ENCODE measurements at places on chromosomes 16 and 17. TPM values are rescaled to one million over a fixed set of nuclear protein-coding genes. Genes with fewer than 3 reads are reported as not detected.
A peak's percentile ranks its signal among the peaks of the same experiment; 100 is the strongest.

DNA sequence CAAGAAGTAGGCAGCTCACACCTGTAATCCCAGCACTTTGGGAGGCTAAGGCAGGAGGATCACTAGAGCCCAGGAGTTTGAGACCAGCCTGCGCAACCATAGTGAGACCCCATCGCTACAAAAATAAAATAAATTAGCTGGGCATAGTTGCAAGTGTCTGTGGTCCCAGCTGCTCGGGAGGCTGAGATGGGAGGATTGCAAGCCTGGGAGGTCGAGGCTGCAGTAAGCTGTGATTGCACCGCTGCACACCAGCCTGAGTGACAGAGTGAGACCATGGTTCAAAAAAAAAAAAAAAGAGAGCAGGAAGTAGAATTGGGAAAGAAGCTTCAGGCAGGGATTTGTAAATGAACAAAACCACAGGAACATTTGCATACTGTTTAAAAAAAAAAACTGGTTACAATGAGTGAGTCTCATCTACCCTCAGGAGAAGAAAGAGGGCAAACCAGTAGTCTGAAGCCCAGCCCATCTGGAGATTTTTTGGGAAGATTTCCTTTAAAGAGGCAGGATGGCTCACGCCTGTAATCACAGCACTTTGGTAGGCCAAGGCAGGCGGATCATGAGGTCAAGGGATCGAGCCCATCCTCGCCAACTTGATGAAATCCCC lies 7.9 kb downstream of the MPV17L start:
- DNase-seq = no peak

- no peak for DNase-seq
Measured at GRCh38 chr16:50246299-50247122, 19.8 kb upstream of the ADCY7 start.

The YBX2 gene
- polyA plus RNA-seq = 0.17 TPM

GRCh38 chr17:68621065-68621464 lies 19.9 kb upstream of the FAM20A start:
- no peak for DNase-seq

DNA sequence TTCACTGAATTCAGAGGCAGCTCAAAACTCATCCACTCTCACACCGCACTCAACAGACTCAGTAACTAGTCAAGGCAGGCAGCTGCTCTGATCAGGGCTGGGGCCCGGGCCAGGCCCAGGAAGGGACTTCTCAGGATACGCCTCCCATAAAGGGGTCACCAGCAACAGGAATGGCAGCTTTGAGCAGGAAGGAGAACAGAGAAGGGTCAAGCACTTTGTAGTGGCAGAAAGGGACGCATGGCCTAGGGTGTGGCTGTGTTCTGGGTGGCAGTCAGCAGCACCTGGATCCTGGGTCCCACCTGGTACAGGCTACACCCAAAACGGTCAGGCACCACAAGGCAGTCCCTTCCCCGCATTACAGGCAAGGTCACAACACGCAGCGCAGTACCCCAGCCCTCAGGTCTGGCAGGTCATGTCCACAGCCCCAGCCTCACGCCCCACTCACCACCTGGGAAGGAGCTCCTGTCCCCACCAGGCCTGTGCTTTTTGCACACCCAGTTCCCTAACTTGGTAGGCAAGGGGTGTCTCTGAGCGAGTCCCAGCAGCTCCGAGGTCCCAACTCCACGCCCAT lies 99.7 kb downstream of the ZNF778 start:
- DNase-seq = no peak

DNA sequence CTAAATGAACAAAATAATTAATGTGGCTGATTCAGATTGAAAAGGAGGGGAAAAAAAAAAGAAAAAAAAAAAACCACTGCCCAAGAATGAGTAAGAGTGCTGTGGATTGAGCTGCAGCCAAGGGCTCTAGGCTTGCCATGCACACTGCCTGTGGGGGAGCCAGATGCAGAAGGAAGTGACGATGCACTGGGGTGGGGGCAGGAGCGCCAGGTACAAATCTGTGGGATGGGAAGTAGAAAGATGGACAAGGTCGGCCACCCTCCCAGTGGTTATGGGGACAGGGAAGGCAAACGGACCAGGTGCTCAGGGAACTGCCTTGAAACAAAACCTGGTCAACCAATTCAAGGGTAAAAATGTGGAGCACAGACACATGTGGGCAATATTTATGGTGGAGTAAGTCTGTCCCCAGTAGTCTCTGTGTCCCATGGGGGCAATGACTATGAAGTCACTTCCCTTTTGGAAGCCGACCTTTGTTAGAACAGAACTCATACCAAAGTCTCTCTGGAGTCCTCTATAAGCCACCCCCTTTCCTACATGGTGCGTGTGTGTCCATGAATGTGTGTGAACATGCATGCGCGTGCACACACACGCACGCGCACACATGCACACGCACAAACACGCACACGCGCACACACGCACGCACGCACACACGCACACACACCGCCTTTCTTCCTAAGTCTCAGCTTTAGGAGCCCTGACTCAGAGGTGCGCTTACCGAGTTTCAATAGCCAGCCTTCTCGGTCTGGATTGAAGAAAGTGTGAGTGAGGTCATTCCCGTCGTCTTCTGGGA lies 84.3 kb downstream of the CYTH1 start:
- peak; percentile 56 for DNase-seq

GRCh38 chr17:38427160-38427949 lies 909 bp upstream of the ARHGAP23 start:
- DNase-seq = no peak

DNA sequence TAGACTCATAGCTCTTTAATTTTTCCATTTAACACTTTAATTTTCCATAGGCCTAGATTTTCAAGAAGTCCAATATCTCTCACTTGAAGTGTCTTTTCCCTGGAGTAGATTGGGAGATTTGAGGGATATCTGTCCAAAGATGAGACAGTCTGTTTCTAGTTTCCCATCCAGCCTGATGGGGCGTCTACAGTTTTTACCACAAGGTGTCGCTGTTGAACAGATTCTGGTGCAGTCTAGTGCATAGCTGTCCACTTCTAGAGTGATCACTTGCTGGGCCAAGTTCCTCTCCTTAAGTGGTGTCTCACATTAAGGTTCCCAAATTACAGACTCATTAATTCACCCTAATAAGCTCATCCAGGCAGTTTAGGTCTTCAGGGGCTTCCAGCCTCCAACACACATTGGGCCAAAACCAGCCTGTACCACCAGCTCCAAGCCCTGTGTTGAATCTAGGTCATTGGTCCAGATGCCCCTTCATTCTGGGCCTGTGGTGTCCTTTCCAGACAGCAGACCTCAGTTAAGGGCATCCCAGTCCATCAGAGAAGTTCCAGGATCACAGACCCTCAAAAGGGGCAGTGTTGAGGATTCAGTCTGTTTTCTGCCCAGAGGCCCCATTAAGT lies 9.4 kb downstream of the SNX20 start:
- DNase-seq = peak; percentile 16

- no peak for DNase-seq
Measured at GRCh38 chr16:15644267-15644961, 1.5 kb upstream of the MARF1 start.

The ITGAD gene
- polyA plus RNA-seq = not detected

The CD79B gene
- polyA plus RNA-seq = not detected

GRCh38 chr16:87368029-87368770 lies 15.4 kb downstream of the FBXO31 start:
- no peak for DNase-seq

The LCAT gene
- polyA plus RNA-seq = 22.5 TPM

DNA sequence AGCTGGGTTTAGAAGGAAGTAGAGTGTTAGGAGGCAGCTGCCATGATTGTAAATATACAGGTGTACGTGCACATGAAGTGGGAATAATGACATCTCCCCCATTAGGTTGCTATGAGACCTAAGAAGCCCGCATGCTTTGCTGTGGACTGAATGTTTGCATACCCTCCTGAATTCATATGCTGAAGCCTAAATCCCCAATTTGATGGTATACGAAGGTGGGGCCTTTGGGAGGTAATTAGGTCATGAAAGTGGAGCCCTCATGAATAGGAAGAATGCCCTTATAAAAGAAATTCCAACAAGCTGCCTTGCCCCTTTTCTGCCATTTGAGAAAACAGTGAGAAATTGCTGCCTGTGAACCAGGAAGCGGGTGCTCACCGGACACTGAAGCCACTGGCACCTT lies 44.0 kb downstream of the CCDC182 start:
- no peak for DNase-seq

The ATP2C2 gene
- polyA plus RNA-seq = not detected

GRCh38 chr16:19968891-19969683 lies 84.4 kb upstream of the GPRC5B start:
- no peak for DNase-seq

DNA sequence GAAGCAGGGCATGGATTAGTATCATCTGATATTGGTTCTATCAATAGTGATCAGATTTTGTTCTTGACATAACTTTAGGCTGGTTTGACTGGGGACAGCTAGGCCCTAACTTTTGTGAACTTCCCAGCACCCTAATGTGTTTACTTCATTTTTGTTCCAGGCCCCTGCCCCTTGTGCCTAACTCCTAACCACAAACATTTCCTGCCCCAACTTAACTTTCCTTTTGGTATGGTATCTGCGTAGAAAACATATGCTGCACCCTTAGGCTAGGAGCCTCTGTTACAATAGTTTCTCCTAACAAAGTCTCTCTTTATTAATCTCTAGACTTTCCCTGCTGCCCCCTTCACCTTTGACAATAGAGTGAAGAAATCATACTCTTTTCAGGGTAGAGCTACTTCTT lies 2.5 kb downstream of the ADPRM start:
- DNase-seq = no peak

The KAT2A gene
- polyA plus RNA-seq = 31.4 TPM

GRCh38 chr17:75771334-75772281 lies 6.6 kb upstream of the GALK1 start:
- peak; percentile 25 for DNase-seq

The TNFSF13 gene
- polyA plus RNA-seq = 0.98 TPM

DNA sequence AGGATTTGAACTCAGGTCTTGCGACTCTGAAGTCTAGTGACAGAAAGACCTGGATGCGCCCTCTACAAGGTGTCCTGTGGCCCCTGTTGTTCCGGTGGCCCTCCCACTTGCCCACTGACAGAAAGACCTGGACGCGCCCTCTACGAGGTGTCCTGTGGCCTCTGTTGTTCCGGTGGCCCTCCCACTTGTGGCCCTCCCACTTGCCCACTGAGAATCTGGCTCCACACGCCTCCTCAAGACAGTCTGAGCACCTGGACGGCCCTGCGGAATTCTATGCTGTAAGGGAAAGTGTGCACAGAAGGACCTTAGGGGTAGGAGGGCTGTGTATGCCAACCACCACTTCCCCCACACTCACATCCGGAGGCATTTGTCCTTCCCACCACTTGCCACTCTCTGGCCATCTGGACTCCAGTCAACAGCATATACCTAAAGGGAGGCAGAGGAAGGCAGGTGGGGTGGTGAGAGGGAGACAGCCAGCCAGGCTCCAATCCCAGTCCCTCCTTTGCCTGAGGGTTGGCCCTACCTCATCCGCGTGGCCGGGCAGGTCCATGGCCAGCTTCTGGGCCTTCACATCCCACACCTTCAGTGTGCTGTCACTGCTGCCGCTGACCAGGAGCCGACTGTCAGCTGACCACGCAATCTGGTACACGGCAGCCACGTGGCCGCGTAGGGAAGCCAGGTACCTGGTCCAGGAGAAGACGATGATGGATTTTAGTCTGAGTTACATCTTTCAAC lies 9.1 kb downstream of the NLE1 start:
- no peak for DNase-seq

The TP53TG3D gene
- polyA plus RNA-seq = not detected

The XYLT1 gene
- polyA plus RNA-seq = 9.0 TPM

The SBK1 gene
- polyA plus RNA-seq = 0.03 TPM

- DNase-seq = no peak
Measured at GRCh38 chr16:48292452-48292851, 45.1 kb upstream of the ABCC11 start.

The RGS11 gene
- polyA plus RNA-seq = 0.48 TPM

- DNase-seq = no peak
Measured at GRCh38 chr17:68461589-68461988, 4.3 kb upstream of the WIPI1 start.

GRCh38 chr16:66211651-66212050 lies 154.8 kb upstream of the CDH5 start:
- DNase-seq = no peak

DNA sequence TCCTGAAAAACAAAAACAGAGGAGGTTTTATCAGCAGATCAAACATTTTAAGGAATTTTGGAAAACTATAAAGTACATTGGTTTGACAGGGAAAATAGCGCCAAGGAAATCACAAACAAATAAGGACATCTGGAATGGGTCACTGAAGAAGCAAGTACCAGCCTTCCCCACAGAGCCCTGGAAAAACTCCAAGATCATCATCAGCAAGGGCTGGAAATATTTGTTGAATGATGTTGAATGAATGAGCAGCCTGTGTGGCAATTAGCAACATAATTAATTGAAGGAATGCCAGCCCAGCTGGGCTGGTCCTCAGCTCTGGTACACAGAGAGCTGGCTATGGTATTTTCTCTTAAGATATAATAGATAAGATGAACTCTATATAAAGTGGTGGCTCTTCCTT lies 290.4 kb downstream of the HS3ST3A1 start:
- DNase-seq = peak; percentile 12

GRCh38 chr17:42387661-42388380 lies 421 bp downstream of the STAT3 start:
- DNase-seq = no peak

DNA sequence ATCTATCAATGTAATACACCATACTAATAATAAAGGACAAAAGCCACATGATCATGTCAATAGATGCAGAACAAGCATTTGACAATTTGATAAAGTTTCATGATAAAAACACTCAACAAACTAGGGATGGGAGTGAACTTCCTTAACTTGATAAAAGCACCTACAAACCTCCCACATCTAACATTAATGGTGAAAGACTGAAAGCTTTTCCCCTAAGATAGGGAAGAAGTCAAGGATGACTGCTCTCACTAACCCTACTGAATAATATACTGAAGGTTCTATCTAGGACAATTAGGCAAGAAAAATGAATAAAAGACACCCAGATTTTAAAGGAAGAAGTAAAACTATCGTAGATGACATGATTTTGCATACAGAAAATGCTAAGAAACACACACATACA lies 10.4 kb upstream of the DYNLL2 start:
- DNase-seq = no peak

GRCh38 chr17:44795421-44795820 lies 34.7 kb downstream of the GJC1 start:
- DNase-seq = no peak

GRCh38 chr16:25005445-25006306 lies 9.5 kb downstream of the ARHGAP17 start:
- DNase-seq = no peak

- DNase-seq = no peak
Measured at GRCh38 chr16:85698935-85699558, 10.3 kb upstream of the GINS2 start.

The SOCS1 gene
- polyA plus RNA-seq = 19.9 TPM

- DNase-seq = no peak
Measured at GRCh38 chr17:59368218-59368857, 36.9 kb downstream of the YPEL2 start.

The NOXO1 gene
- 0.32 TPM for polyA plus RNA-seq

DNA sequence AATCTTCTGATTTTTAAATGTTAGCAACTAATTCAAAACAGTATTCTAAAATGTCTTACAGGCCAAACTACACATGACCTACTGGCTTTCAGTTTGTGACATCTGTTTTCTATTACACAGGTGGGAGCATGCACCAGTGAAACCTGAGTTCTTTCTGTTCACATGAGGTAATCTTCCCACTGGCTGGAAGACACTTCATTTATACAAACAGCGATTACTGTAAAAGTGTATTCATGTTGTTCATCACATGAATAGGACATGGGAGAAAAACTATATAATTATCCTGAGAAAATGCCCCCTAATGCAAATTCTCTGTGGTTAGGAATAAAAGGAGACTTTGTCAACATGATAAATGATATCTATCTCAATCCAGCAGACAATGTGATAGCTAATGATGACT lies 11.1 kb upstream of the PIK3R5 start:
- no peak for DNase-seq

The TNK1 gene
- 0.55 TPM for polyA plus RNA-seq

The MYH3 gene
- polyA plus RNA-seq = 0.63 TPM

Measured in IMR-90 (cell line).